ENCODE measurements at places on chromosomes 7 and 10.
A peak's percentile ranks its signal among the peaks of the same experiment; 100 is the strongest.

DNA sequence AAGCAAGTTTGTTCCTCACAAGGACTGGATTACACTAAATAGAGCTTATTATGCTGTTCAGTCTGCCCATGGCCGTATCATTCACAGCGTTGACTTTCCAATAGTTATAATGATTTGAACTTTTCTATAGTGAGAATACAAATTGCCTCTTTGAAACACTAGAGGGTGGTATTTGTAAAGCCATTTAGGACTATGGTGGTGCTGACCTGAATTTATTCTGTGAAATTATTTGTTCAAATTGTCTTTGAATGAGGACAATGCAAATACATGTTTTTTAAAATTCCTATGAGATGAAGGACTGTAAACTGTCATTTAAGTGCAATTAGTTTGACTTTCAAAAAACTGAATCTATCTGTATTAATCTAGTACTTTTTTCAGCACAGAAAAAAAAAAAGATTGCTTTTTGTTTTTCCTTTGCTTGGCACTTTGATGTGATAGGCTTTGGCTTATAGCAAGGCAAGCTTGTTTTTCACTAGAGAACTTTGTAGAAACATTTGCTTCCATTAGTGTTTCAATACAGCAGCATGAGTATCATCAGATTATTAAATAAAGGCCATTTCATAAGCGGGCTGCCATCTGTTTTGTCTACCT is 122.7 kb upstream of the TMEM229A start:
- no peak for DNase-seq

DNA sequence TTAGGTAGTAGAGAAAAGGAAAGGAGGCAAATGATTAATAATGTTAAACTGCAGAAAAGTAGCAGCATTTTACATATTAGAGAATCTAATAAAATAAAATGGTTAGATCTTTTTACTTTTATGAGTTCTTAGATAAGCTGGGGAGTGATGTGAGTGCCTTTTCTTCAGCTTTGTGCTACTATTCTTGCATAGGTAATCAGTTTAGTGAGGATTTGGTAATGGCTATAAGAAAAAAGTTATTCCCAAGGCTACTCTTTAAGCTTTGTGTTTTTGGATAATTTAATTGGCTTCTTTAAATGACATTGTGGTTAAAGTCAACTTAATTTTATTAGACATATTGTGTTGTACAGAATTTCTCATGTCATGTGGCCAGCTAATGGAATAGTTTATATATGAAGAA is 3.7 kb downstream of the KCND2 start:
- DNase-seq: no peak

- no peak for DNase-seq
These were observed 179.5 kb upstream of the CXCL12 start for GRCh38 chr10:44564361-44564760.

DNA sequence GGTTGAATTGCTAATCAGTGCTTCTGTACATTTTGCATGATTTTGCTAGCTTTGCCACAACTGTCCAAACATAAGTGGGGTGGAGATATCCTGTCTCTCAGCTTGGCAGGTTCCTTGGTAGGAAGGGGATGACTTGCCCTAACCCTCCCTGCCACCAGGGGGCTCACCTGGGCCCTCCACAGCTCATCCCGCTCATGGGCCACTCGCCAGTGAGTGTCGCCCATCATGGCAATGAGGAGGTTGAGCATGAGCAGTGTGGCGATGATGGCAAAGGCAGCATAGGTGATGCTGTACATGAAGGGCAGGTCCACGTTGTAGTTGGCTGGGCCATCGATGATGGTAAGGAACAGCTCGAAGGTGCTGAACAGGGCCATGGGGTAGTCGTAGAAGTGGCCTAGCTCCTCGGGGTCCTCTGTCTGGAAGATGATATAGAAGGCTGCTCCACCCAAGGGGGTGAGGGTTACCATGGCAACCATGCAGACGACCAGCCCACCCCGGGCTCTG is 12.2 kb downstream of the TRPV6 start:
- no peak for DNase-seq

- DNase-seq: no peak
These were observed 665.0 kb upstream of the FOXK1 start for GRCh38 chr7:4017081-4017480.

GRCh38 chr10:8035641-8036470 is 18.6 kb upstream of the GATA3 start:
- no peak for DNase-seq

DNA sequence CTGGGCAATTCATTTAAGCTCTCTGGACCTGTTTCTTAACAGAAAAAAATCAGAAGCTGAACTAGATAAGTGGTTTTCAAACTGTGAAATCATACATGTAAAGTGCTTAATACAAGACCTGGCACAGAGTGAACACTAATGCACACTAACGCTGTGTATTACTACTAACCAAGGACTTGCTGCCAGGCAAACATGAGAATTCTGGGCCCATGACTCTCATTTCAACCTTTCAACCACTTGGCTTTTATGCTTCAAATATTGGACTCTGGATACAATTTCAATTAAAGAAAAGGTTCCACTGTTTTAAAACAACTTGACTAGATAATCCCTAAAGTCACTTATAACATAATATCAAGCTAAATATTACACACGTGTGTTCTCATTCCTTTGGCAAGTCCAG is 73.4 kb downstream of the SRPK2 start:
- DNase-seq: no peak

GRCh38 chr10:79443338-79444198 is 1.9 kb downstream of the ZCCHC24 start:
- no peak for DNase-seq

DNA sequence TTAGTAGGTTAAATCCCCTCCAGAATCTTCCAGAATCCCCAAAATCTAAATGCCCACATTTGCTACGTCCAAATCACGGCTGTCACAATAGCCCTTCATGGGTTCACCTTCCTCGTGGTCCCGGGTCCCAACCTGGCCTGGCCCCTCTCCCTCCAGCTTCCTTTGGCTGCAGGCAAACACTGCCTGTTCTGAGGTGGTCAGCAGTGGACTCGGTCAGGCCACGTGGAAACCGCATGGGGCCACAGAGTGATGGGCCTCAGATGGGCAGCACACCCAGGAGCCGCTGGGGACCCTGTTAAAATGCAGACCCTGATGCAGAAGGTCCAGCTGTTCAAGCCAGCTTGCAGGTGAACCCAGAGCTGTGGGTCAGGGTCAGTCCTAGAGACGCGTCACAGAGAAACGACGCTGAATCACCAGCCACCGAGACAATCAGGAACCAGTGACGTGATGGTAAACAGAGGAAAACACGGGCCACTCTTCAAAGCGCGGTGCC is 588.6 kb downstream of the DNAJB6 start:
- no peak for DNase-seq

DNA sequence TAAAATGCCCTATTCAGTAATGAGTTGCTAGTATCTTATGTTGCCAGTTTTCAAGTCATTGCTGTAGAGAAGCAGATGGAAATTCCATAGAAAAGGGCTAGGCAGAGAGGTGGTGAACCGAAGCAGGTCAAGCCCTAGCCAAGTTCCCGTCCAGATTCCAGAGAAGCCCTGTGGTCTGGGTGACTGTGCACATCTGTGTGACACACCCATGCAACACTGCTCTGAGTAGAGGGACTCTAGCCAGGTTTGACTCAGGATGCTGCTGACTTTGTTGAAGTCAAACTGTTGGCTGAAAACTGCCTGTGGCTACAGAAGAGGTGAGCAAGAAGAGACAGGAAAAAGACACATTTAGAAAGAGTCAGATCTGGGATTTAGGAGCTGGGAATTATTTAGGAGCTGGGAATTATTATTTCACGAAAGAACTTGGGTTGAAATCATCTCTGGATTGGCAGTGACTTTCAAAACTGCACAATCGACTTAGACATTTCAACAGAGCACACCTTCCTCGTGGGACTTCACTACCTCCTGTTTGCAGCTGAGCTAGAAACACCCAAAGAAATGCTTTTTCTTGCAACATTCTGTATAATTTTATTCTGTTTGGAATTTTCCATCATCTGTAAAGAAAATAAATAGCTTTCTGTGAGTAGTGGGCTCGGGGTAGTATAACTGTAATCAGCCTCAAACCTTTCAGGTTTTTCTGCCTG is 149.1 kb upstream of the PRKCQ start:
- DNase-seq: no peak

- DNase-seq: no peak
These were observed 371.0 kb downstream of the NRG3 start for GRCh38 chr10:82245906-82246560.

- DNase-seq: peak; percentile 93
These were observed 1.6 kb downstream of the ZNF746 start for GRCh38 chr7:149495785-149496641.

DNA sequence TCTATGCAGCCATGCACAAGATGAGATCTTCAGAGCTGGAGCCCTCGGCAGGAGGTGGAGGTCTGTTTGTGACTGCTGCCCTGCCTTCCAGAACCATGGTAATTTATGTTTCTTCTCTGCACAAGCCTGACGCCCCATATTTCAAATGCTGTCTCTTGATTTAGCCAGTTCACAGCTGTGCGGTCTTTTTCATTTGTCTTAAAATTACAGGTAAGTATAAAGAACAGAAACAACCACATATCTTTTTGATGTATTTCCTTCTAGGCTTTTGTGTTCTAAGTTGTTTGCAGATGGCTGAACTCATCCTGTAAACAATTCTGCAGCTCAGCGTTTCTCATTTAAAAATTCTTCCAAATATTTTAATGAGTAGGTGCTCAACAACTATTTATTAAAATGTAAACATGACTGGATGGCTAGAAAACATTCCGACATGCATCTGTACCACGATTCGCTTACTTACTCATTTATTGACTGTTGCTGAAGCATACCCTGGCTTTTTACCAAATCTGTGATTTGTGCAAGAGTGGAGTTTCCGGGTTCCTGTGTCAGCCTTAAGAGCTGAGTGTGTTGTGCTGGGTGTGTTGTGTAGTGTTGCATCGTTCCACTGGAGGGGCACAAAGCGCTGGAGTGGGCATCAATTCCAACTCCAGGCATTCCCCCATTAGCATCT is 58.9 kb downstream of the PIP4K2A start:
- no peak for DNase-seq

DNA sequence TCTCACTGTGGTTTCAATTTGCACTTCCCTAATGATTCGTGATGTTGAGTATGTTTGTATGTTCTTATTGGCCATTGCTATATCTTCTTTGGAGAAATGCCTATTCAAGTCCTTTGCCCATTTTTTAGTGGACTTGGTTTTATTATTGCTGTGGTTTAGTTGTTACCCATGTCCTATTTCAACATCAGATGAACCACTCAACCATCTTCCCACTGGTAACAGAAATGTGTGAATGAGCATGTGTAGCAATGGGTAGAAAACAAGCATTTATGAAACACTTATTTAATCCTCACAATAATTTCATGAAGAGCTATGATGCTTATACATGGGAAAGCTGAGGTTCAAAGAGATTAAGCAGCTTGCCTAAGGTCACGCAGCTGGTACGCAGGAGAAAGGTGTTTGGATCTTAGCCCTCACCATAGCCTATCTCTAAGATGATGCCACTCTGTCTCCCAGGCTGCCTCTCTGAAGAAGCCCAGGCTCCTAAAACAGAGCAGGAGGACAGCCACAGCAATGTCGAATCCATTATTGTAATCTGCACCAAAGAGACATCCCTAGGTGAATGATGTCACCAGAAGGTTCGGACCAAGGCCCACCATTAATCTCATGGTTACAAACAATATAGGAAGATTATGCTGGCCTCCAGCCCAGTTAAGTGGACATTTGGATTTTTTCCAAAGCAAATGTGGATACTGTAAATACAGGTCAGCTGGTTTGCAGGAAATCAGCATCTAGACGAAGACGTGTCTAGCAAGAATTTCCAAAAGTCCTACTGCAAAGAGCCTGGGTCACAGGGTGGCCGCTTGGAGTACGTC is 447.6 kb upstream of the ZMIZ1 start:
- DNase-seq: no peak

DNA sequence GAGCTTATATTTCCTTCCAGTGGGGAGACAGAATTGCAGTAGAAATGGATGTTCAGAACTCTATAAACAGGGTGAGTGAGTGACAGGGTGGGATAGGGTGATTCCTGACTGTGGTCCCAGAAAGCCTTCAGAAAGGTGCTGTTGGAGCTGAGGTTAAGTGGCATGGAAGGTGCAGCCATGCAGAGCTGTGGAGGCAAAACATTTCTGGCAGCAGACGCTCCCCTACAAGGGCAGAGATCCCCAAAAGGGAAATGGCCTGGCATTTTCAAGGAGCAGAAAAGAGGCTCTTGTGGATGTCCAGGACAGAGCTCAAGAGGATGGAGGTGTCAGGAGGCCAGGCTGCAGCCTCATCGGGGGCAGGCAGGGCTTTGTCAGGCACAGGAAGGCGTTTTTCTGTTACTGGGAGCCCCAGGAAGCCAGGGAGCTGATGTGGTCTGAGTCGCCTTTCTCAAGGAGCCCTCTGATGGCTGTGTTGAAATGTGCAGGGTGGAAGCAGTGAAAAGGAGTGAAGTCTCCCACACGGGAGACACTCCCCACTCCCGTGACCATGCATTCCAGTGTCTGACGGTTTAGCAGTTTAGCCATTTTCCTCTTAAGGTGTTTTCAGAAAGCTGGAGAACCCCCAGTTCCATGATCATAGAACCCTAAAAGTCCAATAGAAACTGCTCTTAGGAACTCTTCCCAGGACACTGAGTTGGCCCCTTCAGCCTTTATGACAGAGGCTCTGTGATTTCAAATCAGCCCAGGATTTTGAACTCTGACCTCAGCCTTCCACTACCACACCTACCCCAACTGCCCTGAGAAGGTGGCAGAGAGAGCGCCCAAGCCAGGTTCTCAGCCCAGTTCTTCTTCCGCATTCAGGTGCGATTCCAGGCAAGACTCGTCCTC is 96.2 kb downstream of the C10orf105 start:
- DNase-seq: no peak

DNA sequence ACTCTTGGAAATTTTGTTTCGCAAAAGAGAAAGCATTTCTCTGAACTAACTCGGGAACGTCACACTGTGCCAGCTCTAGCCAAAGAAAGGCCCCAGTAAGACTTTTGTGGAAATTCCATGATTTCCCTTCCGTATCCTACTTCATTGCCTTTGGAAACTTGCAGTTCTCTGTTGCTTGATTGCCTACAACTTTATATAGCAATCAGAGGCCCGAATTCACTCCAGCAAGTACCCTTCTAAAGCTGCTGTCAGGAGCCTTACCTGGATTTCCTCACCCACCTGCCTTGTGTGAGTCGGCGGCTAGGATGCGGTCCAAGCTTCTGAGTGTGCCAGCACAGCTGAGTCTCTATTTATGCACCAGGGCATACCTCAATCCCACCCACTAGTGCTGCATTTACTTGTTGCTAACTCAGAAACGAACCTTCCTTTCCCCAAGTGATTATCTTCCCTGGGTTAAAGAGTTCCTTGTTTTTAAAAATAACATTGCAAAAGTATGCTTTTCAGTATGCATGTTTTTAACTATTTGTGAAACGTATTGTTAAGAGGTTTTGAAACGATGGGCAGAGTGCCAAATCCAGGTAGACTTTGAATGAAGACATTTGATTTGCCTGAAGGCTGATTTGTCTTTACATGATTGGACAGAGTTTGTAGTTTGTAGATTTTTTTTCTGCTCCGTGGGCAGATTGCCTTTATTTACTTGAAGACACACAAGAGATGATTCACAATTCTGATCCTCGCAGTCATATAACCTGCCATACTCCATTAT is at the start of gene AGR2:
Gene AGR2, minus strand, starts transcription at position 326 of the 766 bp plus-strand sequence. CDS start 3,203 bp downstream, outside the sequence.
- DNase-seq: no peak

- no peak for DNase-seq
These were observed 7.3 kb upstream of the ASB4 start for GRCh38 chr7:95478272-95479037.

GRCh38 chr10:52853704-52854103 is 81.1 kb upstream of the MBL2 start:
- DNase-seq: no peak

GRCh38 chr7:11252011-11252607 is 278.4 kb downstream of the PHF14 start:
- DNase-seq: no peak

- DNase-seq: no peak
These were observed 551.0 kb upstream of the ZWINT start for GRCh38 chr10:56912043-56912442.

- no peak for DNase-seq
These were observed 208.4 kb upstream of the AGK start for GRCh38 chr7:141342621-141343408.

Data from sigmoid colon (tissue), 7 donors.